ENCODE measurements at places on chromosomes 5 and 9. TPM values are rescaled to one million over a fixed set of nuclear protein-coding genes. Genes with fewer than 3 reads are reported as not detected.

- H3K36me3 ChIP-seq, result no peaks in the 10 kb centered on the region
- no peaks in the 10 kb centered on the region for H3K27me3 ChIP-seq
- no peak overlapping the region for H3K4me3 ChIP-seq
- H3K27ac ChIP-seq, result no peak overlapping the region
- H3K4me1 ChIP-seq, result no peaks in the 10 kb centered on the region
These were observed 4.5 kb downstream of the TTC23L start for GRCh38 chr5:34843497-34843896.

- H3K4me3 ChIP-seq, result no peak overlapping the region
- peaks cover 13% of the 10 kb centered on the region for H3K4me1 ChIP-seq
- no peaks in the 10 kb centered on the region for H3K36me3 ChIP-seq
These were observed 196.1 kb downstream of the GAS1 start for GRCh38 chr9:86751207-86751606.

The MAP1B gene
- total RNA-seq, result 386 TPM

The GARNL3 gene
- total RNA-seq, result 31.4 TPM

The RAD23B gene
- 61.1 TPM for total RNA-seq

The NUTM2G gene
- not detected for total RNA-seq

DNA sequence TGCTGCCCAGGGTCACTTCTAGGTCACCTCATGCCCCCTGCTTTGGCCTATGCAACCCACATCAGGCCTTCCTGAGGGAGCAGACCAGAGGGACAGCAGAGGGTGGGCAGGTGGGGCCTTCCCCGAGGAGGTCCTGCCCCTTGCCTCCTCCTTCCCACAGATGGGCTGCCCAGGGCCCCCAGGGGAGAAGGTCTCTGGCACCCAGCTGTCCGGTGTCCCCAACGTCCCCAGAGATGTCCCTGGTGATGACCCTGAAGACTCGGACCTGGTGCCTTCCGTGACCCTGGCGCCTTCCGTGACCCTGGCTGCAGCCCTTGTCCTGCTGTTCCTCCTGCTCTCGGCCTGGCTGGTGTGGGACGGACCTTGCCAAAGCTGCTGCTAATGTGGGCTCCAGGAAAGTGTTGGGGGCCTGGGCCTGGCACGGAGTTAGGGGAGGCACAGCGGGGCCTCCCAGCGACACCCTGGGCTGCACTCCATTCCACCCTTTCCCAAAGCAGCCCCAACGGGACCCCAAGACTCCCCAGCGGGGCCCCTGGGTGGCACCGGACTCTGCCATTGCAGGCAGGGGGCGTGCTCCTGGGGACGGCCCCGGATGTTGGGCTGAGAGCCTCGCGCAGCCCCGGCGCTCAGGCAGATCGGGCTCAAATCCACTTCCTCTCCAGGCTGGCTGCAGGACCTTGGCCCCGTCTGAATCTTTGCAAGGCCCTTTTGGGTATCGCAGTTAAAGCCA lies 6.8 kb upstream of the SLC2A6 start:
- H3K27me3 ChIP-seq, result no peaks in the 10 kb centered on the region
- no peak for DNase-seq
- H3K27ac ChIP-seq, result no peak overlapping the region
- no peaks in the 10 kb centered on the region for H3K4me1 ChIP-seq
- H3K4me3 ChIP-seq, result no peak overlapping the region

DNA sequence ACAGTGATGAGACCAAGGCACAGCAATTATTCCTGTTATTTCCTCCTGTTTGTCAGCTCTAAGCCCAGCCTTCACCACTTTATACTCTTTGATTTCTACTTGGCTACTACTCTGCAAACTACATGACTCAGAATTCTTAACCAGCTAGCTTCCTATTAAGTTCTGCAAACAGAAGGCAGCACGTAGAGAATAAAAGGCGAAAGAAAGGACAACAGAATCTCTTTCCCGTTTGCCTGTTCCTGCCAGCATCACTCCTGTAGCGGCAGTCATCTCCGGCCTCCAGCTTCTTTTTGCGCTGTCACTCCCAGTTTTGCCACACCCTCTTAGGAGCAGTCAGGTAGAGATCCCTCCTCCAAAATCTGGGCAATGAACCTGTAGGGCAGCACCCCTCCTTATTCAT lies 29.9 kb downstream of the DPYSL3 start:
- no peak overlapping the region for H3K27ac ChIP-seq
- no peak for DNase-seq
- no peak overlapping the region for H3K4me3 ChIP-seq
- H3K36me3 ChIP-seq, result no peaks in the 10 kb centered on the region
- no peaks in the 10 kb centered on the region for H3K27me3 ChIP-seq

DNA sequence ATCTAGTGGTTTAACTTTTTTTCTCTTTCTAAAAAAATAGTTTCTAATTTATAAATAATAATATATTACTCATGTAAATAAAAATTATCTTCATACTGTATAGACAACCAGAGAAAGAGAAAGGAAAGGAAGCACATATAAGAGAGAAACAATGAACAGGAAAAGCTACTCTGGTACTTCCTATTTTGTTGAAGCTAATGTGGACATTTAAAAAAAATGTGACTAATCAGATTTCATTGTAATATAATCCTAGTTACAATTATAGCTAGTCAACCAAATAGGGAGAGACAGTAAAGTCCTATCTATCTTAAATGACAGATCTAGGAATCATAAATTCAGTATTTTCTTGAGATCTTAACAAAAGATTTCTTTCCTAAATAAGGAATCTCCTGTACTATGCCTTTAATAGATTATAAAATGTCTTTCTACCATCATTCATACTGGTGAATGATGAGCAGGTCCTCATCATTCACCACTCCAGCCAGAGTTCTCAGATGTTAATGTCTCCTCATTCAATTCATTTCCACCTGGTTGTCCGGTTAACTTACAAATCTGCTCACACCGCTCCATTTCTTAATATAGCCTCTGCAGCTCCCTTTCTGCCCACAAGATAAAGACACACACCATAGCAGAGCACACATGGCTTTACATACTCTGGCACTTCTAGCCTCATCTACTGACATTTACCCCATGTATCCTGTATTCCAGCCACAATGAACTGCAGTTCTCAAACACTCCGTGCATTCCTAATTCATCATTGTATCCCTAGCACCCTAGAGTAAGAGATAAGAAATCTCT lies 30.9 kb downstream of the ZFR start:
- no peaks in the 10 kb centered on the region for H3K36me3 ChIP-seq
- no peaks in the 10 kb centered on the region for H3K27me3 ChIP-seq
- DNase-seq, result no peak
- no peaks in the 10 kb centered on the region for H3K4me1 ChIP-seq
- H3K27ac ChIP-seq, result no peak overlapping the region

- H3K4me3 ChIP-seq, result no peak overlapping the region
- no peaks in the 10 kb centered on the region for H3K36me3 ChIP-seq
- peaks cover 43% of the 10 kb centered on the region for H3K4me1 ChIP-seq
- DNase-seq, result no peak
These were observed 7.1 kb downstream of the TLE4 start for GRCh38 chr9:79578891-79579290.

Data from vagina (tissue), 2 donors.